ENCODE measurements at places on chromosomes 3 and 15.
A peak's percentile ranks its signal among the peaks of the same experiment; 100 is the strongest.

GRCh38 chr15:86813892-86814291 is 734.2 kb downstream of the AGBL1 start:
- no peak for DNase-seq

- DNase-seq, result no peak
Observed at GRCh38 chr15:81897057-81897677, 148.7 kb downstream of the MEX3B start.

DNA sequence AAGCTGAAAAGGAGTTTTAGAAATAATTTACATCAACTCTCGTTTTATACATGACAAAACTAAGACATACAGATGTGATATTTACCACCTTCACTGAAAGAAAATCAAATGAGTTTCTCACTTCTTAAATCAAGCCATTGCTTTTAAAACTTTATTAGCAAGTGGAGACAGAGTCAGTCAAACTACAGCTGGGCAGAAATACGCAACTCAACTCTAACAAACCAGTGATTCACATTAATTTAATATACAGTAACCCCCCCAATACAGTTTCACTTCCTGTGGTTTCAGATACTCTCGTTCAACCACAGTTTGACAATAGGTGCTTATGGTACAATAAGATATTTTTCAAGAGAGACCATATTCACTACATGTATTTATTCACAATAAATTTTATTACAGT is 477.1 kb downstream of the MAGI1 start:
- no peak for DNase-seq

- no peak for DNase-seq
Observed at GRCh38 chr3:127637546-127637945, 8.6 kb downstream of the PODXL2 start.

- DNase-seq, result no peak
Observed at GRCh38 chr3:194773771-194774455, 88.2 kb downstream of the FAM43A start.

DNA sequence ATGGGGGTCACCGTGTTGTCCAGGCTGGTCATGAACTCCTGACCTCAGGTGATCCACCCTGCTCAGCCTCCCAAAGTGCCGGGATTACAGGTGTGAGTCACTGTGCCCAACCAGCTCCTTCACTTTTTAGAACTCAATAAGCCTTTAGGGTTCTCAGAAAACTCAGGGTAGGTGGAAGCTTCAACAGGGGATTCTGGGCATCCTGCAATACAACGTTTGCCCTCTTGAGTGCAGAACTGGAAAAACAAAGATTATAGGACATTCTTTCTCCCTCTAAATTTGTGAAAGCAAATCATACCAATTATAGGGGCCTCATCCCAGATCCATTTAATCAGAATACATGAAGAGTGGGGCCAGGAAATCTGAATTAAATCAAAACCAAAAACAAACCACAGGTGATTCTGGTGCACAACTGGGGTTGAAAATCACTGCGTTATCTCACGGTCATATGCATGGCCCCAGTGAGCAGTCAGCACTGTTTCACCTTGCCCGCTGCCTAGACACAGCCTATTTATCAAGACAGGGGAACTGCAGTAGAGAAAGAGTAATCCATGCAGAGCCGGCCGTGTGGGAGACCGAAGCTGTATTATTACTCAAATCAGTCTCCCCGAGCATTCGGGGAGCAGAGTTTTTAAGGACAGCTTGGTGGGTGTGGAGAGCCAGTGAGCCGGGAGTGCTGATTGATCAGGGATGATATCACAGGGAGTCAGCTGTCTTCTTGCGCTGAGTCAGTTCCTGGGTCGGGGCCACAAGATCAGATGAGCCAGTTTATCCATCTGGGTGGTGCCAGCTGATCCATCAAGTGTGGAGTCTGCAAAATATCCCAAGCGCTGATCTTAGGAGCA is 58.4 kb downstream of the TMEM44 start:
- no peak for DNase-seq

DNA sequence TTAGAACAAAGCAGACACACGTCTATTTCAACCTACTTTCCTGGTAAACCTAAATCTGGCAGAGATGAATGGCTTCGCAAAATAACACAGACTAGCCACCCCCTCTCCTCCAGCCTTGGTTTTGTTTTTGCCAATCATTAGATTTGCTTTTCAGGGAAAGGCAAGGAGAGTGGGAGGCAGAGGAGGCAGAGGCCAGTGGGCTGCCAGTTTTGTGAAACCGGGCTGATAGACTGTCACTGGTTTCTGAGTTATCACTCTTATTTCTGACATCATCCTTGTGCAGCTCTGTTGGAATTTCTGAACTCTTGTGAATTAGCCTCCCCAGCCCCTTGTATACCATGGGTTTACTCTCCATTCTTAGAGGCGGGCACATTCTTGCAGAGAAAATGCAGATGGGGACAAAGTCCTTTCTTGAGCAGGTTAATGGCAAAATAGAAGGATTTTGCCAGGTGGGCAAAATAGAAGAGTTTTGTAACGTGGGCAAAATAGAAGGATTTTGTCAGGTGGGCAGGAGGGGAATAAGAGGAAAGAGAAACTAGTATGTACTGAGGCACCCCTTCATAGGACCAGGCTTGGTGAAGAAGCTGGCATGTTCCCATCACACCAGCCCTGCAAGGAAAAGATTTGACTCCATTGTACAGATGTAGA is 3.2 kb upstream of the FEM1B start:
- no peak for DNase-seq

DNA sequence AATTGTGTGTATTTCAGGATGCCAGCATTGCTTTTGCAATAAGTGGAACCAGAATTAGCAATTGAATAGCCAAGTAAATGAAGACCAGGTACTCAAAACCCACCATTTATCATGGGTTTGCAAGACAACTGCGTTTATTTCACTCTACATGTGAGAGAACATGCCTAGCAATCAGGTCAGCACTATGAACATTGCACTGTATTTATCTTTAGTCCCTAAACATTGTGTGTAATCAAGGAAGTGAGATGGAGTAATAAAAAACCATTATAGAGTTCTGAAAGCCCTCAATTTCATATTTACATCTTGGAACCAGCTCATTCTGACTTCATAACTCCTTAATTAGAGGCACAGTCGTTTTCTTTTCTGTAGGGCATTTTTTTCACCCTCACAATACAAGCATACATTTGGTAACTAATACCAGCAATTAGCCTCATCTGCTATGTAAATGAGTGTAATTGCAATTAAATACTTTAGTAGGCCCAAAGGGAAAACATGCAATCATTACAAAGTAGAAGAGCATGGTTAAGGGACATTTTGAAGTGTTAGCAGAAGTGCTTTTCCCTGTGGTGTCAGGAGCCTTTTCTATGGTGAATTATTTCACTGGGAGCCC is 153.1 kb upstream of the DPH6 start:
- no peak for DNase-seq

GRCh38 chr3:11624704-11625375 is 18.9 kb downstream of the VGLL4 start:
- DNase-seq, result no peak

- no peak for DNase-seq
Observed at GRCh38 chr3:184228376-184229137, 828 bp upstream of the VWA5B2 start.

DNA sequence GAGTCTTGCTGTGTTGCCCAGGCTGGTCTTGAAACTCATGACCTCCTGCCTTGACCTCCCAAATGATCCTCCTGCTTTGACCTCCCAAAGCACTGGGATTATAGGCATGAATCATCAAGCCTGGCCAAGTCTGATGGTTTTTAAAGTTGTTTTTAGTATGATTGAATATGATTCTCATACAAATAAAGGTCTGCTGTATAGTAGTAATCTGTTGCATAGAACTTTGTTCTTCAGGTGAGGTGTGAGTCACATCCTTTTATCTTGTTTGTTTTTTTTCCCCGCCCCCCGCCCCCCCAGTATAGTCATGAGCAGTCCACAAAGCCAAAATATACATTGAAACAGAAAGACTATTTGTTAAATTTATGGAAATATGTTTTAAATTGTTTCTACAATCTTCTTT is 39.0 kb downstream of the UBE2E2 start:
- DNase-seq, result no peak

DNA sequence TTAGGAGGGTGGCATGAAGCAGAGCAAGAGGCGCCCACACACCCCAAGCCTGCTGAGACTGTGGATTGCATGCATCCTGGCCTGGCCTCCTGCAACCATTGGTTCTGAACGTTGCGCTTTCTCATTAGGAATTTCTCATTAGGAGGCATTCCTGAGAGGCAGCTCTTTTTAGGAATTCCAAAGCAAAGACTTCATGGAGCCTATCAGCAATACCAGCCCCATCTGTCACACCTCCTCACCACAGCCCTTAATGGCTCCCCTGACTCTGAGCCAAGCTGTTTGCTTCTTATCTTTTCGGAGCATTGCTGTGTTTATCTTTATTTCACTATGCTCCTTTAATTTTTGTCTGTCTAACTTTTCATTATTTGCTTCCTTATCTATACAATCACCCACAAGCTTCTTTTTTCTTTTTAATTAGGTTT is 226.9 kb downstream of the CACNA2D3 start:
- no peak for DNase-seq

DNA sequence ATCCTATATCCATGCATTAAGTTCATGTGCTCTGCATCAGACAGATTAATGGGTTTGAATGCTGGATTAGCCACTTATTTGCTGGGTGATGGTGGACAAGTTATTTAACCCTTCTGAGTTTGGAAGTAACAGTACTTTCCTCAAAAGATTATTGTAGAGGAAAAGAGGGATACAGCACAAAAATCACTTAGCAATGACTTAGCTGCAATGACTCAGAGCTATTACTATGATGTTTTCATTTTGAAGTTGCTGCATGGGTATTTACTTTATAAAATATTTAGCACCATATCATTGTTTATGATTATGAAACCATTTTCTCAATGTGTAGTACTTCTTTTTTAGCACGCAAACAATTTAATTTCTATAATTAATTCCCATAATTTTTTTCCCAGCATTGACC is 248.4 kb downstream of the MYRIP start:
- DNase-seq, result no peak

DNA sequence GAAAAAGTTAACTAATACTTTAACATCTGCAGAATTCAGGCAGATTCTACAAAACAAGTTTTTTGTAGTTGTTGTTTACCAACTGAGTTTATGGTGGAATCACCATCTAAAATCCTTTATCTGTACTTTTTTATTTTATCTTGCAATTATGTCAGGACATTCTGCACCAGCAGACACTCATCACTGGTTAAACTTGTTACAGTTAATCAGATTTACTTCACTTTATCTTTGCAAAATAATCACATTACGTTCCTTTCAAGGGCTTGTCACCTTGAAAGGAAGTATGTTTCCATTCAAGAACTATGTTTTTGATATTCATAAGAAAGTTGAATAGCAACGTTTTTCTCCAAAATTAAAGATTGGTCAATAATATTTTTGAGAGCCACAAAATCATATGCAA is 796.6 kb upstream of the ROBO1 start:
- DNase-seq, result no peak

- DNase-seq, result no peak
Observed at GRCh38 chr3:154678041-154678654, 248.2 kb upstream of the GPR149 start.

GRCh38 chr3:46695177-46695961 is 1.9 kb upstream of the ALS2CL start:
- DNase-seq, result peak; percentile 26

DNA sequence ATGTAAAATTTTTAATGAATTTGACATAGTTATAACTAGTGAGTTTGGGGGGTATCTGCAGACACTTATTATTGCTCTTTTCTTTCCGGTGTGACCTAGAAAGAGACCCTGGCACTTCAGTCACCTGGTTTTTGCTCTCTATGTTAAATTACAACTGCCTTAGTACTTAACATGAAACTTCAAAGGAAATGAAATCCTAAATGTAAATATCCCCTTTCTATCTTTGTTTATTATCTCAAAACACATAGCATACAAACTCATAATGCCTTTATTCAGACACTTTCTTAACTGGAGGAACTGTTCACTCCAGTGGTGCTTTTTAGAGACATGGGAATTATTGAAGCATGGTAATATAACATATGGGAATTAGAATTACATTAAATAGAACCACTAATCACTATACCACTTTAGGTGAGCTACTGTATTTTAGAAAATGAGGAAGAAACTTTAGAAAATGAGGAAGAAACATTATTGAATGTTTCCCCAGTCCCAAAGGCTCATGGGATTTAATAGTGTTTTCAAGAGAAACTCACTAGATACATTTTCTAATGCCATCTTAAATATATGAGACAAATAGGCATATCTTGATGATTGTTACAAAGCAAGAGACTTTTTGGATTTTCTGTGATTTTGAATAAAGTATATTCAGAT is 119.5 kb upstream of the MLF1 start:
- no peak for DNase-seq

DNA sequence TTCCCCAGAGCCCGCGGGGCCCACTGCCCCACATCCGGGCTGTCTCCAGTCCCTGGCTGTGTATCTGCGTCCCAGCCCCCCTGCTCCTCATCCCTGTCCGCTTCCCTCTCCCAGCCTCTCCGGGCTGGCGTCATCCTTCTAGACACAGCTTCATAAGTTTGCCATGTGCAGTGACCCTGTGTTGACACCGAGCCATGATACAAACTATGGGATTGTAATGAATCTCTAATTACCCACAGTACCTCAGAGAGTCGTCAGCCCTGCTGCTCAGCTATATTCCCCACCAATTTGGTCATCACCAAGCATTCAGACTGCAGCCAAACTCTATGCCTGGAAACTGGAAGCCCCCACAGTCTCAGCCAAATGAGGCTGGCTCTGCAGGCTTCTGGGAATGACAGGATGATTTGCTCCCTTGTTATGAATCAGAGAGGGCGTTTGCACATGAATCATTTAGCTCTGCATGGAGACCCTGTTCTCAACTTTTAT is 466.1 kb upstream of the ATP11B start:
- DNase-seq, result no peak

- no peak for DNase-seq
Observed at GRCh38 chr3:149534671-149535332, 60.3 kb downstream of the TM4SF4 start.

GRCh38 chr3:98185180-98185579 is 18.7 kb downstream of the OR5H15 start:
- DNase-seq, result no peak

- DNase-seq, result peak; percentile 68
Observed at GRCh38 chr3:13011573-13012220, 61.5 kb downstream of the IQSEC1 start.

GRCh38 chr3:26202169-26202568 is 412.3 kb downstream of the OXSM start:
- no peak for DNase-seq

DNA sequence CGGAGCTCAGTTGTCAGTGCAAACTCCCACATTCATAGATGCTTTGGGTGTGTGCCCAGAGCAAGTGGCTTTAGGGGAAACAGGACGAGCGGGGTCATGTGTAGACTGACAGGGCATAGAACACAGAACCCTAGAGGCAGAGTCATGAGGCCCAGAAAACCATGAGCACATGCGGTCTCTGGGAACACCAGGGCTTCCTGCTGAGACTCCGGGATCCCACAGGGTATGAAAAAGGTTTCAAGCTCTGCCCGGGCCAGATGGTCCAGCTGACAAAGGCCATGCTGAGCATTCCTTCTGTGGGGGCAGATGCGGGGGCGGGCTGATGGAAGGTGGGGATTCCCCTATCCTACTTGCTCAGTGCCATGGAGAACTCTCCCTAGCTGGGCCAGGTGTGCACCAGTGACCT is 44.8 kb downstream of the ROPN1B start:
- no peak for DNase-seq

- no peak for DNase-seq
Observed at GRCh38 chr3:99410789-99411311, 227.5 kb upstream of the COL8A1 start.
